ENCODE measurements at places on chromosomes 6 and 20.

DNA sequence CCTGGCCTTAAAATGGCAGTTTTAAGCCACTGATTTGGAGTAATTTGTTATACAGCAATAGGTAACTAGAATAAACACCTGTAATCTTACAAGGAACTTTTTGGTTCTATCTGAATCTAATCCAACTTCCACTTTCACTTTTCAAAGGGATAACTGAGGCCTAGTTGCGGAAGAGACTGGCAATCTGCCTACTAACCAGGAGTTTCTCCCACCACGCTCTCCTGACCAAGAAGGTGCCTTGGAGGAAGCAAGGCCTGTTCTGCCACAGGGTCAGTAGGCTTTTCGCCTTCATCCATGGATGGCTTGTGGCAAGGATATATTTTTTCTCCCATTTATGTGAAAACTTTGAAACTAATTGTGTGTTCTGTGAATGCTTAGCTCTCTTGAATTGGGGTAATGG lies 12.9 kb upstream of the MYBL2 start:
- no peaks in the 10 kb centered on the region for H3K27me3 ChIP-seq
- H3K4me1 ChIP-seq: peaks cover 8% of the 10 kb centered on the region

- no peak overlapping the region for H3K27ac ChIP-seq
- H3K27me3 ChIP-seq: no peaks in the 10 kb centered on the region
- peaks cover 2% of the 10 kb centered on the region for H3K4me1 ChIP-seq
- no peak for DNase-seq
Measured at GRCh38 chr6:56758553-56758952, 115.9 kb upstream of the DST start.

- no peak overlapping the region for H3K27ac ChIP-seq
- no peak overlapping the region for H3K4me3 ChIP-seq
- H3K27me3 ChIP-seq: peaks cover 23% of the 10 kb centered on the region
- no peak for DNase-seq
- H3K4me1 ChIP-seq: peaks cover 18% of the 10 kb centered on the region
Measured at GRCh38 chr6:30965140-30965601, 18.3 kb upstream of the MUC21 start.

DNA sequence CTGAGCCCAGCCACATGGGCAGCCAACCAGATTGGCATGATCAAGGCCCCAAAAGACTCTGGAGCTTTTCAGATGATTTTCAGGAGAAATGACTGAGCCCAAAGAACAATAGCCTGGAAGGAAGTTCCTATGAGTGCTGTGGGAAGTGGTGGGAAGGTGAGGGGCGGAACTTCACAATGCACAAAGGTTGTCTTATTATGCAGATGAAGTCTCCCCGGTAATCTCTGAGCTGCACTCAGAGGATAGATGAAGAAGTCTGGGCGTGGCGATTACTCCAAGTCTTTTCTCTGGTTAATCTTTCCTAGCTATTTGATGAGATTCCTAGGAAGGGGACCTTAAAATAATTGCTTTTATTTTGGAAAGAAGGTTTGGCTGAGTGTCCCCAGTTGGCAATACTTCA lies 36.9 kb downstream of the LBP start:
- H3K27ac ChIP-seq: no peak overlapping the region
- H3K4me3 ChIP-seq: no peak overlapping the region
- peaks cover 2% of the 10 kb centered on the region for H3K27me3 ChIP-seq
- no peaks in the 10 kb centered on the region for H3K36me3 ChIP-seq
- no peaks in the 10 kb centered on the region for H3K4me1 ChIP-seq

DNA sequence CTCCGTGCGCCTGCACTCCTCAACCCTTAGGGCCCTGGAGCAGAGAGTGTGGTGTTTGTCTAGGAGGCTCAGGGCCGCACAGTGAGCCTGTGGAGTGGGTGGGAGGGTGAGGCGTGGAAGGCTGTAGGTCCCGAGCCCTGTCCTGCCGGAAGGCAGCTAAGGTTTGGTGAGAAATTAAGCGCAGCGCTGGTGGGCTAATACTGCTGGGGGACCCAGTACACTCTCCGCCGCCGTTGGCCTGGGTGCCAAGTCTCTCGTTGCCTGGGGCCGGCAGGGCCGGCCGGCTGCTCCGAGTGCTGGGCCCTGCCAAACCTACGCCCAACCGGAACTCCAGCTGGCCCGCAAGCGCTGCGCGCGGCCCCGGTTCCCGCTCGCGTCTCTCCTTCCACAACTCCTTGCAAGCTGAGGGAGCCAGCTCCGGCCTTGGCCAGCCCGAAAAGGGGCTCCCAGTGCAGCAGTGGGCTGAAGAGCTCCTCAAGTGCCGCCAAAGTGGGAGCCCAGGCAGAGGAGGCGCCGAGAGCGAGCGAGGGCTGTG lies 40.4 kb upstream of the MCUR1 start:
- H3K4me1 ChIP-seq: no peaks in the 10 kb centered on the region
- peaks cover 37% of the 10 kb centered on the region for H3K27me3 ChIP-seq
- no peaks in the 10 kb centered on the region for H3K36me3 ChIP-seq

- peaks cover 6% of the 10 kb centered on the region for H3K4me1 ChIP-seq
- H3K36me3 ChIP-seq: peaks cover 6% of the 10 kb centered on the region
- no peak for DNase-seq
- H3K27me3 ChIP-seq: no peaks in the 10 kb centered on the region
- no peak overlapping the region for H3K27ac ChIP-seq
Measured at GRCh38 chr6:20661721-20662120, 127.5 kb downstream of the CDKAL1 start.

GRCh38 chr6:35691027-35691824 lies 2.5 kb upstream of the FKBP5 start:
- peaks cover 16% of the 10 kb centered on the region for H3K4me1 ChIP-seq
- peaks cover 5% of the 10 kb centered on the region for H3K36me3 ChIP-seq
- H3K27ac ChIP-seq: no peak overlapping the region
- no peak overlapping the region for H3K4me3 ChIP-seq
- no peaks in the 10 kb centered on the region for H3K27me3 ChIP-seq

DNA sequence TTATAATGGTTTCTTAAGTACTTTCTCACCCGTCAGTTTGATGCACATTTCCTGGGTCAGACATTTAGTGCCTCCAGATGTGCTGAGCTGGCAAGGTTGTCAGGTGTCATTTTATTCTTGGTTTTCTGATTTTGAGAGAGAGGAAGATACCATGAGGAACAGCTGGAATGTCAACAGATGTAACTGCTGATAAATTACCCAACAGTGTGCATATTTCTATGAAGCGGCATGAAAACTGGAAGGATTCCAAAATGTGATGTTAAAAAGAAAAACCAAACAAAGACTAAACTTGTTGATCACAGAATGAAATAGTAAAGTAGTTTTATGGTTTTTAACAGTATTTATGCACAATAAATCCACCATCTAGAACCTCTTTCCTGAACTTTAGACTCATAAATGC lies 447.3 kb downstream of the HDGFL1 start:
- no peak overlapping the region for H3K4me3 ChIP-seq
- H3K27ac ChIP-seq: no peak overlapping the region
- DNase-seq: no peak
- no peaks in the 10 kb centered on the region for H3K4me1 ChIP-seq
- H3K36me3 ChIP-seq: no peaks in the 10 kb centered on the region

GRCh38 chr6:38588631-38589366 lies 50.9 kb downstream of the BTBD9 start:
- DNase-seq: no peak
- H3K4me1 ChIP-seq: peaks cover 6% of the 10 kb centered on the region
- H3K4me3 ChIP-seq: no peak overlapping the region
- no peaks in the 10 kb centered on the region for H3K27me3 ChIP-seq
- peaks cover 14% of the 10 kb centered on the region for H3K36me3 ChIP-seq

GRCh38 chr20:2734899-2735298 lies 42.3 kb downstream of the EBF4 start:
- no peaks in the 10 kb centered on the region for H3K4me1 ChIP-seq
- H3K36me3 ChIP-seq: peaks cover 3% of the 10 kb centered on the region
- H3K27ac ChIP-seq: no peak overlapping the region
- no peak for DNase-seq
- H3K4me3 ChIP-seq: no peak overlapping the region

DNA sequence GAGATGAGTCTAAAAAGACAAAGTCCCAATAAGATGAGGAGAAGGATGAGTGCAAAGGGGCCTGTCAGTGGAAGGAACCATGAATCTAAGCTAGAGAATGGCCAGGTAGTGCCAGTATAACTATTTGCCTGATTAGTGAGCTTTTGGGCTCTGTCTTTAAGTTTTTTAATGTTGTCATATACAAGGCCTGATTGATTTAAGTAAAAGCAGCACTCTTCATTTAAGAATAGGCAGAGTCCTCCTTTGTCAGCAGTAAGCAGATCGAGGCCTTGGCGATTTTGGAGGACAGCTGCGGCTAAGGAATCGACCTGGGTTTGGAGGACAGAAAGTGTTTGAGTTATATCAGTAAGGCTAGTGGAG lies 753.4 kb upstream of the ADGRB3 start:
- H3K27ac ChIP-seq: no peak overlapping the region
- H3K36me3 ChIP-seq: no peaks in the 10 kb centered on the region
- no peaks in the 10 kb centered on the region for H3K4me1 ChIP-seq
- H3K27me3 ChIP-seq: no peaks in the 10 kb centered on the region
- no peak for DNase-seq
- no peak overlapping the region for H3K4me3 ChIP-seq

DNA sequence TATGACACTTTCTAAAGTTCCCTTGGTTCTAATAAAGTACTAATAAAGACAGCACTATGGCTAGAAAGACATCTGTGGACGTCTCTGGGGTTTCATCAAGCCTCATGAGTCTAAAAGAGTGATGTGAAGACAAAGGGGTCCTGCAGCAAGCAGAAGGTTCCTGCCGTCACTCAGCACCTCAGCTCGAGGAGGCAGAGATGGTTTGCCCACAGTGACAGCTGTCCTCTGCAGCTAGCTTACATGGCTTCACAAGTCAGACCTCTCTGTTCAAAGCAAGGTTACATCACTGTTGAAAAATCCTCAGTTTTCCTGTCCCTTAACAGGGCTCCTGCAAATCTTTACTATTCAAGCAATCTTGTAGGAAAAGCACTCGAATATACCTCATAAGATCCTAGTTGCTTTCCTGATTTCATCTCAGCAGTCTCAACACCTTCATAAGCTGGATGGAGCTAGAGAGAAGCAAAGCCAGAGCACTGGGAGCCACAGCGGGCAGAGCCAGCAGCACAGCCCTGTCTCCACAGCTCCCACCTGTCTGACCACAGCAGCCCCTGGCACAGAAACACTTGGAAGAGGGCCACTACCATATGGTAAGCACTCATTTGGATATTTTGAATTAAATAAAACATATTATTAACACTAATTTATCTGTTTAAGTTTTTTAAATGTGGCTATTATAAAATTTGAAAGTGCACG lies 202.3 kb downstream of the GMDS start:
- H3K4me1 ChIP-seq: peaks cover 10% of the 10 kb centered on the region
- no peaks in the 10 kb centered on the region for H3K36me3 ChIP-seq
- H3K27ac ChIP-seq: no peak overlapping the region
- no peak for DNase-seq
- no peak overlapping the region for H3K4me3 ChIP-seq

Measured in activated T-helper 2 cell treated with anti-CD3 and anti-CD28 coated beads, Interferon-gamma antibody, Interleukin-2, Interleukin-4, amounts not matched to agents 10 μg/mL and 5 μg/mL and 100 μg/mL, durations not matched to agents 14 hours and 24 hours and 36 hours (primary cell).